ENCODE measurements at places on chromosomes 7 and 10.
A peak's percentile ranks its signal among the peaks of the same experiment; 100 is the strongest.

- no peak for DNase-seq
Measured at GRCh38 chr7:44136731-44137130, 4.4 kb downstream of the MYL7 start.

DNA sequence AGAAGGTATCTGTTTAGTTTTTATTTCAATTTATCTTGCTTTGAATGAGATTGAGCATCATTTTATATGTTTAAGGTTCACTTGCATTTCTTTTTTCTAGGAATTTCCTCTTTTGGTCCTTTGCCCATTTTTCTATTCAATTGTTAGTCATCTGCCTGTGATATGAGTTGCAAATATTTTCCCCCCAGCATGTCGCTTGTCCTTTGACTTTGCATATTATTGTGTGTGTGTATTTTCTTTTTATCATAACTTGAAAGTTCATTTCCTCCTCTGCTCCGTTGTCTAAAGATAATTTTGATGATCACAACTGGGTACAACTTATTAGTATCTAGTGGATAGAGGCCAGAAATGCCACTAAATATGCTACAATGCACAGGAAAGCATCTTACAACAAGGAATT lies 132.7 kb upstream of the MDFIC start:
- no peak for DNase-seq

DNA sequence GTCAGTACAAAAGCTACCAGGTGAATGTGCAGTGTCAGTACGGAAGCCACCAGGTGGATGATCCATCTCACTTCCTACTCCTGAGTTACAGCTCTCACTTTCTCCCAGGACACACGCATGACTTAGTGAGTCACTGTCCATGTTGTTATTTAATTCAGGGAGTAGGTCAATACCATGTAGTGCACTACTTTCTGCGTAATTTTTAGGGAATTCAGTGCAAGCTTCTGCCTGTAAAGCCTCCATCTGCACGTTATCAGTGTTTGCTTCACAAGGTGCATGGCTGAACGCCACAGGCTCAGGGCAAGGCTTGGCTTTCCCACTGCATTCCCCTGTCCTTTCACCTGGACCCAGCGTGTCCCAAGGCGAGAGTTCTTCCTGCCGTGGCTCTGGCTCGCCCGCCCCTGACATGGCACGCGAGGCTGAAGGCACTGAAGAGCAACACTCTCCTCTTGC lies 59.5 kb downstream of the LARP4B start:
- no peak for DNase-seq

DNA sequence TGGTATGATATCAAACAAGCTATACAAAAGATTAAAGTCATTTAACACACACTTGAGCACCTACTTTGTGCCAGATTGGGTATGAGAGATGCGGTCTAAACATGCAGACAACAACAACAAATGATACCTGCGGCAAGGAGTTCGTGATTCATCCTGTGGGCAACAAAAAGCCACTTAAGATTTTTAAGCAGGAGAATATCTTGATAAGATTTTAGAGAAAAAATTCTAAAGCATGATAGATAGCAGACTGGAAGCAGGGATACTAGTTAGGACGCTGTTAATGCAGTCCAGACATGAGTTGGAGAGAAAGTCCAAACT lies 1.6 kb upstream of the KBTBD2 start:
- DNase-seq, result no peak

- peak; percentile 81 for DNase-seq
Measured at GRCh38 chr10:130127364-130128061, 8.7 kb upstream of the GLRX3 start.

DNA sequence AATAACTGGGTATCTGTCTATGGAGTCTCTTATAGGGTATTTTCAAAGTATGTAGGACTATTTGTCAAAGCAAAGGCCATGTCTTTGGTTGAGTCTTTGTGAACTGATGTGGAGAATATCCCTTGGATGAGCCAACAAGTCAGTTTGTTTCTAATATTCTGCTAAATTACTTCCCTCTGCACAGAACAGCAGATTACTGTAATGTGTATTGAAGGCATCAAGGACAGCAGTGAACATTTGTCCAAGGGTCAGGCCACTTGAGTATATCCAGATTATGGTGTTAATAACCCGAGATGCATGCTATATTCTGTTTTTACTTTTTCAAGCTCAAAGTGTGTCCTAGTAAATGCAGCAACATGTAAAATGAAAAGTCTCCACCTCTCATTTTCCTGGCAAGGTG lies 144.2 kb upstream of the GLI3 start:
- DNase-seq, result no peak

- no peak for DNase-seq
Measured at GRCh38 chr7:17584822-17585221, 286.4 kb downstream of the AHR start.

DNA sequence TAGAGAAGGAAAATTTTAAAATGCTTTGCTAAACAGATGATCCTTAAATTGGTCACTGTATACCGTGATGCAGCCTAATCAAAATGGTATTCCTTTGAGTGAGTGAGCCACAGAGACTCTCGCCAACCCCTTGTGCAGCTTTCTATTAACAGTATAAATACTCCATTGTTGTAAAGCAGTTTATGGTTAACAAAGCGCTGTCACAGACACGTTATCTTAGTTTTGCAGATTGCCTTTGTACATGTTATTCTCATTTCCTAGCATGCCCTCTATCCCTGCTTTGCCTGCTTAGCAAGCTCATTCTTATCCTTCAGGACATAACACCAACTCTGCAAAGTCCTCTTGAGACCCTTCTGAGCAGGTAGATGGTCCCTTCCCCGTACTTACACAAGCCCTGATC lies 694.4 kb downstream of the AUTS2 start:
- DNase-seq, result no peak

DNA sequence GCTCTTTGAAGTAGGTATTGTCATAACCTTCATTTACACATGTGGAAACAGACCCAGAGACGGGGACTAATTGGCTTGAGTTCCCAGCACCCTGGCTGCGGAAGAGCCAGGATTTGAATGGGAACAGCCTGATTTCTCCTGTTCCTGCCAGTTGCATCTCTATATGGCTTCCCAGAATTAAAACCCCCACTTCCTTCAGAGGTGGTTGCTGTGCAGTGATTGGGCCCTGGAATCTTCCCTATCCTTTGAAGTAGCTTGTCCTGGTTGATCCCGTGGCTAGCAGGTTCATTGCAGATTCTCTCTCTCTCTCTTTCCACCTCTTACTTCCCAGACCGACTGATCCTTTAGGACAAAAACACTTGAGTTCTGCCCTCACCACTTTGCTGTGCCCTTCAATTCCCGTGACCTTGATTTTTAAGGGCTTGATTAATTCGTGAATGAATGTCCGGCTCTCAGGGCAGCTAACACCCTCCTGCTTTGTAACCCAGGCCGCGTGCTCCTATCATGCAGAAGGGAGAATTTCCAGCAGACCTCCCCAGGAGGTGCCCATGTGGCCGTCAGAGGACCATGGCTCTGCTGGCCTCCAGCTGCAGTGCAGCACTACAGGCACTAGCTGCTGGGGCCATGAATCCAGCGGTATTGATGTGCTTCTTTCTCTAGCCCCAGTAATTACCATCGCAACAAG lies 120.6 kb upstream of the AGK start:
- no peak for DNase-seq

DNA sequence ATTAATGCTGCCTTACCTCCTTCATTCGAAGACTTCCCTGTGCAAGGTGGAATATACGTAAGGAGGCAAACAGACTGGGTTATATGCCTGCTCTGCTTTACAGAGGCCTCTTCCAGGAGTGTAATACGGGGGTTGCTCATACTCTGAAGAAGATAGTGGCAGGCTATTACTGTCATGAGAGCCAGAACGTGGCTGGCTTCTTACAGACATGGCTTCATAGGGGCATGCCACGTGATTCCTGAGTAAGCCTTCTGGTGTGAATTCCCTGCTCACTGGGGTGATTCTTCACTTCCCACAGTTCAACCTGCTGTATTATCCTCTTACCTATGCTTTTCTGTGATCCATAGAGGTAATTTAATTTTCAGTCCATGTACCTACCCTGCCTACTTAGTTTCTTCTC lies 141.8 kb downstream of the ST7 start:
- no peak for DNase-seq

DNA sequence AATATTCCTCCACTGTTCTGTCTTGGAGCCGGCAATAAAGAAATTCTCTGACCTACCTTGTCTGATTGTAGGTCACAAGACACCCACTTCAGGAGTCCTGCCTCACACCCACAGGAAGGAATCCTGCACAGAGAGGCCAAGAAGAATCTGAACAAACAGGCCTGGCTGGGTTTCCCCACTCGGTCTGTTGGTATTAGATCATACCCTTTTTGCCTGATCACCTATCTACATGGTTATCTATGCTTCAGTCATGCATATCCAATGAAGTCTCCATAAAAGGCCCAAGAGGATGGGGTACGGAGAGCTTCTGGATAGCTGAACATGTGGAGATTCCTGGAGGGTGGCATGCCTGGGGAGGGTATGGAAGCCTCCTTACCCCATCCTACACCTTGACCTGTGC lies 12.3 kb downstream of the OGDH start:
- no peak for DNase-seq

- no peak for DNase-seq
Measured at GRCh38 chr10:27157150-27157549, 2.0 kb downstream of the MASTL start.

GRCh38 chr7:100817097-100817496 lies 10.2 kb downstream of the EPHB4 start:
- no peak for DNase-seq

GRCh38 chr10:117137911-117138642 lies at the start of gene VAX1:
Gene VAX1 (minus strand): TSS chr10:117138270. CDS start chr10:117138056, 214 bp downstream.
- DNase-seq, result no peak

DNA sequence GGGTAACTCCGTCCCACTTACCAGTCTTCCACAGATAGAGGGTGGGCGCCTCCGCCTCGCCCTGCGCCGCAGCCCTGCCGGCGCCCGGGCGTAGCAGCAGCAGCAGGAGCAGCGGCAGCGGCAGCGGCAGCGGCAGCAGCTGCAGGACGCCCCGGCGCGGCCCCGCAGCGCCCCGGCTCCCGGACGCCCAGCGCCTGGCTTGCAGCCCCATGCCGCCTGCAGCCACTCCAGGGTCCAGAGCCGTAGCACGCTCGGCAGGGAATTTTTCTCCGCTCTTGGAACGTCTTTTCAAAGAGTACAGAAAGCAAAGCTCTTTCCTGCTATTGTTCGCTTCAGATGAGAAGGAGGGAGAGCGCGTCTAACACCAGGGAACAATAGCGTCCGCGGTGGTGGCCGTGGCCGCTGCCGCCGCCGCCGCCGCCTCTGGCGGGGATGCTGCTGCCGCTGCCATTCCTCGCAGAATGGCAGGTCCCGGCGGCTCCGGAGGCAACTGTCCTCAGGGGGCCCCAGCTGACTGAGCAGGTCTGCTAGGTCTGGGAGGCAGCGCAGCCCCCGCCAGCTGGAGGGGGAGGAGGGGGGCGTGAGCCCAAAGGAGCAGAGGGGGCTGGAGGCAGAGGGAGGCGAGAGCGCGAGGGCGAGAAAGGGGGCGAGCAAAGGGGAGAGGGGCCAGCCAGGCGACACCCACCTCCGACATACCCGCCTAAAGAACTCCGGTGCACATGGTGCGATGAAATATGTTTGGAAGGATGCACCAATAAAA lies at the start of gene THSD7A:
THSD7A (minus strand) TSS at position 463 of the 760 bp plus-strand sequence; CDS start at position 211, 252 bp downstream.
- peak; percentile 51 for DNase-seq

GRCh38 chr10:14571866-14572507 lies 202.7 kb downstream of the FAM107B start:
- peak; percentile 32 for DNase-seq

GRCh38 chr10:66784770-66785169 lies 141.1 kb upstream of the LRRTM3 start:
- DNase-seq, result no peak

GRCh38 chr7:108629651-108630400 lies 60.2 kb downstream of the DNAJB9 start:
- no peak for DNase-seq

DNA sequence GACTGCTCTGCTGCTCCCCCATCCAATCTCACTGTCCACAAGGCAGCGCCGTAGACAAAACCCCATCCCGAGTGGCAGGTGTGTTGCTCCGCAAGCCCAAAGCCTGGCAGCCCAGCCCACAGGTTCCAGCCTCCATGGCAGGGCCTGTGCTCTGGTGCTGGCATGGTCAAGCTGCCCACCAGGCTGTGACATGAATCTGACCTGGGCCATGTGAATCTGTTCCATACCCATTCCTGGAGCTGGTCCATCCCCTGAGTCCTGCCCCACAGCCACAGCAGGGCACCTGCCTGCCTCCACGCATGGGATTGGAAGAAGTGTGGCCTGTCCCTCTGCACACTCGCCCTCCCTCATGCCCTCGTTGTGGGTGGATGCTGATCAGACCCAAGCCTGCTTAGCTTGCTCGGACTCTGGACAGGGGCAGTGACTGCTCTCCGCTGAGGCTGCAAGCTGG lies 128.8 kb downstream of the PTPN20 start:
- DNase-seq, result no peak

DNA sequence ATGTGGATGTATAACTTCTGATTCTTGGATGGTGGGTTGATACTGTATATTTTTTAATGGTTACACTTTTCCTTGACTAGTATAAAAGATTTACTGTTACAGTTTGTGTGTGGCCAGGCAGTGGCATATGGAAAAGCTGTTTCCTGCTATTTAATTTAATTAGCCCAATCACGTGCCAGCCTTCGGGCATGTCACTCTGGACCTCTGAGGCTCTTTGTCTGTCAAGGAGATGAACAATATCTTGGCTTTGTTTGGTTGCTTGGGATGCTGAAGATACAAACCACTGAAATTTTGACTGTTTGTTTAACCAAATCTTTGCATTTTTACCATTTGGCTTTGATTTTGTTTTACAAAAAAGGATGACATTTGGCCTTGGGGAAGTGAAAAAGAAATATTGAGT lies 185.0 kb downstream of the HDAC9 start:
- no peak for DNase-seq

- DNase-seq, result no peak
Measured at GRCh38 chr7:1368682-1369571, 90.3 kb downstream of the MICALL2 start.

GRCh38 chr10:113610631-113611601 lies 52.9 kb downstream of the NRAP start:
- DNase-seq, result no peak

DNA sequence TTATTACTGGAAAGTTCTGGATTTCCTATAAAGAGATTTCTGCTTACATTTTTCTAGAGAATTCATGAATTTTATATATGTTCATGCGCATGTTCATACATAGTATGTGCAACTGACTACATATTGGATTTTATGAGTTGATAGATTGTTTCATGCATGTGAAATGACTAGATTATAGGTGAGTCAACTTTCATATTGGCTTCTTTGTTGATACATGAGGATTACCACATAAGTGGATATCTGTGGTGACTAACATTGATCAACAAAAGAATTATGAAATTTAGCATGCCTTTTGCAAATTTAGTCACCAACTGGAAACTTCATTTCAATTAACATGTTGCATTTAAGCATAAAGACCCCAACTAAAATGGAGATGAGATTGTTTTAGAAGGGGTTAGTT lies 99.0 kb downstream of the GNAT3 start:
- no peak for DNase-seq

GRCh38 chr7:979151-979550 lies 3.8 kb upstream of the COX19 start:
- DNase-seq, result no peak

DNA sequence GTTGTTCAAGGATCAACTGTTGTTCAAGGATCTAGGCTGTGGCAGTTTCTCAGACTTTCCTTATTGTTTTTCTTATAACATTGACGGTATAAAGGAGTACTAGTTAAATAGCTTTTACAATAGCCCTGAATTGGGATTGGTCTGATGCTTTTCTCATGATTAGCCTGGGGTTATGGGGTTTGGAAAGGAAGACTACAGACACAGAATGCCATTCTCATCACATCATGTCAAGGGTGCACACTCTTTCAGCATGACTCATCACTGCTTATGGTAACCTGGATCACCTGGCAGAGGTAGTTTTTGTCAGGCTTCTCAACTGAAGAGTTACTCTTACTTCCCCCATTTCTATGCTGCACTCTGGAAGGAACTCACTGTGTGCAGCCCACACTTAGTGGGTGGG lies 194.2 kb upstream of the NPSR1 start:
- DNase-seq, result no peak

GRCh38 chr7:135147899-135148721 lies at the start of gene TMEM140:
Gene TMEM140 (plus strand): TSS chr7:135148072. CDS start chr7:135164442, 16,370 bp downstream.
- DNase-seq, result peak; percentile 96

All from MM.1S (cell line).